ENCODE measurements at places on chromosomes 3 and 15. TPM values are rescaled to one million over a fixed set of nuclear protein-coding genes. Genes with fewer than 3 reads are reported as not detected.
A peak's percentile ranks its signal among the peaks of the same experiment; 100 is the strongest.

The ASB14 gene
- not detected for total RNA-seq

DNA sequence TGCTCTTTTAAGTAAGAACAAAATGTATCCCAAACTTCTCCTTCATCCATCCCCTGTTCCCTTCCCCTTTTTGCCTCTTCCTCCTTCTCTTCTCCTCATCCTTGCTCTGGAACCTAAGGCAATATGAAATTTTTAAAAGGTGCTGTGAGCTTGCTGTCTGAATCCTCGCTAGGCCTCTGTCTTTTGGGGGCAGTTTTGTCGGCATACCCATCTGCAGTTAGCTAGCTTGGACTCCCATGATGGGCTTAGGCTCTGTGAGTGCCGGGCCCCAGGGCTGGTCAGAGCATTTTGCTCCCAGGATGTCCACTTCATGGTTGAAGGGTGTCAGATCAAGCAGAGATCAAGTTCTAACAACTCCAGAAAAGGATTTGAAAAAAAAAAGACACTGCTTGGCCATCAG lies 18.6 kb downstream of the ZIC1 start:
- DNase-seq = no peak
- H3K36me3 ChIP-seq = peaks cover 4% of the 10 kb centered on the region
- H3K4me1 ChIP-seq = no peaks in the 10 kb centered on the region
- H3K27ac ChIP-seq = no peak overlapping the region

The THUMPD3 gene
- 55.9 TPM for total RNA-seq

- peaks cover 3% of the 10 kb centered on the region for H3K27me3 ChIP-seq
- H3K27ac ChIP-seq = no peak overlapping the region
- H3K4me1 ChIP-seq = no peaks in the 10 kb centered on the region
- no peak overlapping the region for H3K4me3 ChIP-seq
- no peaks in the 10 kb centered on the region for H3K36me3 ChIP-seq
- no peak for DNase-seq
These were observed 300.2 kb upstream of the SLCO3A1 start for GRCh38 chr15:91553196-91553854.

- H3K36me3 ChIP-seq = no peaks in the 10 kb centered on the region
- H3K4me3 ChIP-seq = peak within 1 kb of the TSS; percentile 94
- peaks cover 14% of the 10 kb centered on the region for H3K4me1 ChIP-seq
These were observed at the start of gene CCDC14 for GRCh38 chr3:123960781-123961507. CCDC14 (minus strand) TSS chr3:123961229; CDS start chr3:123961173, 56 bp downstream.

DNA sequence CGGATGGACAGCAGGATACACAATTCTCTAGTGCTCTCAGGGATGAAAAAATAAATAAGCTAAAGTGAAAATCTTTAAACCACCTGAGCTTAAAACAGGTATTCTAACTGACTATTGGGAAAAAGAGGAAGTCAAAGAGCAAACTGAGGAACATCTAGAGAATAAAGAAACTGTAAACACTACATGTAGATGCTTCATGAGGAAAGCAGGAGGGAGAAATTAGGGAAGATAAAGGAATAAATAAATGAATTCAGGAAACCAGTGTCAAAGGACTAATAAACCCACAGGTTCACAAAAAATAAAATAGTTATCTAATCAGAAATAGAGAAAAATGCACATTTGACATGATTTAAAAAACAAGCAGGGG lies 525 bp upstream of the MCCC1 start:
- no peak for DNase-seq
- no peaks in the 10 kb centered on the region for H3K27me3 ChIP-seq
- peak overlapping the region; percentile 86 for H3K27ac ChIP-seq
- H3K4me3 ChIP-seq = peak overlapping the region; percentile 90
- no peaks in the 10 kb centered on the region for H3K36me3 ChIP-seq
- peaks cover 26% of the 10 kb centered on the region for H3K4me1 ChIP-seq

The PIERCE2 gene
- total RNA-seq = not detected

The FGF7 gene
- not detected for total RNA-seq

GRCh38 chr3:138461246-138461645 lies 26.8 kb downstream of the ESYT3 start:
- no peaks in the 10 kb centered on the region for H3K27me3 ChIP-seq
- no peak overlapping the region for H3K4me3 ChIP-seq
- H3K4me1 ChIP-seq = no peaks in the 10 kb centered on the region
- no peak for DNase-seq

The OR5K2 gene
- not detected for total RNA-seq

The FAM3D gene
- total RNA-seq = not detected

DNA sequence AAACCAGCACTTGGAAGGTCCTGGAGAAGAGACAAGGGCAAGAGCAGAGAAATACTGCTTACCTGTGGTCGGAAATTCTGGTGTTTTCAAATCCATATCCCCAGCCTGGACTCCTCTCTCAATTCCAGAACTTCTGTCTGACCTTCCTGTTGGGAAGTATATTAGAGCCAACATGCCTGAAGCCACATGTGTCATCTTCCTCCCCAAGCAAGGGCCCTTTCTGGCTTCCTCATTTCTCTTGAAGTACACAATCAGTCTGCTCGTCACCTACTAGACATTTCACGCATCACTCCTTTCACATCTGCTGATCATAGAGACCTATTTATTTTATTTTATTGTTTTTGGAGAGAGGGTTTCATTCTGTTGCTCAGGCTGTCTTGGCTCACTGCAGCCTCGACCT lies 8.4 kb downstream of the PARP14 start:
- no peak for DNase-seq
- no peak overlapping the region for H3K27ac ChIP-seq
- H3K4me3 ChIP-seq = no peak overlapping the region
- no peaks in the 10 kb centered on the region for H3K27me3 ChIP-seq

DNA sequence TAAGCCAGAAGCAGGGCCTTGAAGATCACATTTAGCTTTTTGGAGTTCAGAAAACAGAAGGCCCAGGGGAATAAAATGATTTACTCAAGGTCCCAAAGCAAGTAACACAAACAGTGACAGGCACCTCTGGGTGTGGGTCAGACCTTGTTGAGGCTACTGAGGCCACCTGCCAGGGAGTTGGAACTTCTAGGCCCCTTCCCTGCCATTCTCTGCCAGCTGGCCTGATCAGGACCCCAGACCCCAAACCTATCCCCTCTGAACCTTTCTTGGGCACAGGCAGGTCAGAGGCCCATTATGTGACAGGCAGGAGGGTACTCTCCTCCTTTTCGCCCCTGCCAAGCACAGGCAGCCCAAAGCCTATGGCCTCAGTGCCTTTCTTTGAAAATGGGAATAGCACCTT lies 49.4 kb upstream of the ATP2B2 start:
- peaks cover 24% of the 10 kb centered on the region for H3K4me1 ChIP-seq
- H3K36me3 ChIP-seq = no peaks in the 10 kb centered on the region
- no peak overlapping the region for H3K27ac ChIP-seq
- DNase-seq = no peak
- H3K27me3 ChIP-seq = peaks cover 7% of the 10 kb centered on the region

The UROC1 gene
- total RNA-seq = not detected

- no peak for DNase-seq
- H3K4me3 ChIP-seq = no peak overlapping the region
- H3K4me1 ChIP-seq = no peaks in the 10 kb centered on the region
- no peak overlapping the region for H3K27ac ChIP-seq
- no peaks in the 10 kb centered on the region for H3K36me3 ChIP-seq
- H3K27me3 ChIP-seq = no peaks in the 10 kb centered on the region
These were observed 736.8 kb downstream of the DIPK2A start for GRCh38 chr3:144708437-144708836.

DNA sequence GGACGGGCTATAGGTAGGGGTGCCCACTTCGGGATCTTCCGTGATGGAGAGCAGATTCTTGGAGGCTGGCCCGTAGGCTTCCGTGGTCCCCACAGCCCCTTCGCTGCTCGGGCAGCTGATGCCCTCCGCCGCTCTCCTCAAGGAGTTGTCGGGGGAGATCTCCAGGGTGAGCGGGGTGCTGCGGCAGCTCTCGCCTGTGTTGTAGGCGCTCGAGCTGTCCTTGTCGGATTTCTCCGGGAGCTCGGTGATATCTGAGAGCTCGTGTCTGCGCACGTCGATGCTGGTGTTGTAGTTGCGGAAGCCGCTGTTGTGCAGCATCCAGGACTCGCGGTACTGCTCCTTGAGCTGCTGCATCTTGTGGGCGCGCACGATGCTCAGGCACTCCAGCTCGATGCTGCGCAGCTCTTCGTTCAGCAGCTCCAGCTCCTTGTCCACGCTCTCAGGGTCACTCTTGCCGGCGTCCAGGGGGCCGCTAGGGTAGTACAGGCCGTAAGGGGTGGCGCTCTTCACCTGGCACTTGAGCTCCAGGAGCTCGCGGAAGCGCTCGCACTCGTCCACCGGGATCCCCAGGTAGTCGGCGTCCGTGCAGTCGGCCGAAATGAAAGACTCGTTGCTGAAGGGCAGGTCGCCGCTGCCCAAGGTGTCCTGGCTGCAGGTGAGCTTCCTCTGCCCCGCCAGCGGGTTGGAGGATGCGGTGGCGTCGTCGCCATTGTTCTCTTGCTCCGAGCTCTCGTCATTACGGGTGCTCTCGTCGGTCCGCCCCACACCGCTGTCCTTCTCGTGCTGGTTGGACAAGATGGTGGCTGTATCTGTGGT lies 240.4 kb downstream of the PDZRN3 start:
- no peaks in the 10 kb centered on the region for H3K4me1 ChIP-seq
- H3K36me3 ChIP-seq = no peaks in the 10 kb centered on the region
- H3K4me3 ChIP-seq = no peak overlapping the region
- DNase-seq = no peak
- H3K27ac ChIP-seq = no peak overlapping the region
- H3K27me3 ChIP-seq = no peaks in the 10 kb centered on the region

DNA sequence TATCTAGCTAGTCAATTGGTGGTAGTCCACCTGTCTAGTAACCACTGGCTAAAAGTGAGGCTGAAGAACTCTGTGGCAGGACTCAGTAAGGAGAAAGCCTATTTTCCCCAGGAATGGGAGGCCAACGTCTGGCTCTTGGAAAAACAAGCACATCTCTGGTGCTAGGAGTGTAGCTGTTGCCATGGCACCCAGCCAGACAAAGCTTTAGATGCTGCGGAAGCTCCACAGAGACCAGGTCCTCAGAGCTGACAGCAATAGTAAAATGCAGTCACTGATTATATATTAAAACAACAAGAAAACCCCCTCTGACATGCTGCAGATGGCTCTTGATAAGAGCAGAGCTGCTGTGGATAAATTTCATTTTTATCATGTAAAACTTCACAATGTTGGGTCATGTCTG lies 124.9 kb upstream of the STRIT1 start:
- peaks cover 2% of the 10 kb centered on the region for H3K4me1 ChIP-seq
- H3K4me3 ChIP-seq = no peak overlapping the region
- H3K36me3 ChIP-seq = no peaks in the 10 kb centered on the region

GRCh38 chr15:59998950-59999611 lies 5.0 kb upstream of the FOXB1 start:
- no peak overlapping the region for H3K27ac ChIP-seq
- H3K27me3 ChIP-seq = peaks cover 84% of the 10 kb centered on the region
- H3K4me3 ChIP-seq = no peak overlapping the region
- peaks cover 37% of the 10 kb centered on the region for H3K4me1 ChIP-seq
- peaks cover 14% of the 10 kb centered on the region for H3K36me3 ChIP-seq
- no peak for DNase-seq

The RNF123 gene
- 67.9 TPM for total RNA-seq

GRCh38 chr3:76097589-76097969 lies 312.2 kb upstream of the ZNF717 start:
- no peak overlapping the region for H3K27ac ChIP-seq
- peaks cover 5% of the 10 kb centered on the region for H3K36me3 ChIP-seq
- no peak overlapping the region for H3K4me3 ChIP-seq
- H3K27me3 ChIP-seq = no peaks in the 10 kb centered on the region

DNA sequence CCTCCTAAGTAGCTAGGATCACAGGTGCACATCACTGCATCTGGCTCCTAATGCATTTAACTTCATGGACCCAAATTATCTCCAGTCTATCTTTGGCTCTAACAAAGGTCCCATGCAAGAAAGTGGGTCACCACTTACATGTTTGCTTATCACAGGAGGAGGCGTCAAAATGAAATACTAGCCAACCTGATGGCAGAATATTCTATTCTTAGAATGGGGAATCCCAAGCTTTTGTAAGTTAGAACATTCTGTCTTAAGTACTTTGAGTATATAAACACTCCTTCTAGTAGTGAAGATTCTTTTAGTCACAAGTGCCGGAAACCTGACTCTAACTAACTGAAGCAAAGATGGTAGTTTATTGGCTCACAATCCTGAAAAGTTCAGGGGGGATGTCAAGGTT lies 72.0 kb upstream of the ADAMTS9 start:
- H3K4me1 ChIP-seq = no peaks in the 10 kb centered on the region
- H3K4me3 ChIP-seq = no peak overlapping the region
- no peak for DNase-seq
- no peak overlapping the region for H3K27ac ChIP-seq

GRCh38 chr15:62913246-62913645 lies 129.3 kb upstream of the TPM1 start:
- peaks cover 22% of the 10 kb centered on the region for H3K27me3 ChIP-seq
- DNase-seq = no peak
- no peak overlapping the region for H3K27ac ChIP-seq
- no peak overlapping the region for H3K4me3 ChIP-seq

DNA sequence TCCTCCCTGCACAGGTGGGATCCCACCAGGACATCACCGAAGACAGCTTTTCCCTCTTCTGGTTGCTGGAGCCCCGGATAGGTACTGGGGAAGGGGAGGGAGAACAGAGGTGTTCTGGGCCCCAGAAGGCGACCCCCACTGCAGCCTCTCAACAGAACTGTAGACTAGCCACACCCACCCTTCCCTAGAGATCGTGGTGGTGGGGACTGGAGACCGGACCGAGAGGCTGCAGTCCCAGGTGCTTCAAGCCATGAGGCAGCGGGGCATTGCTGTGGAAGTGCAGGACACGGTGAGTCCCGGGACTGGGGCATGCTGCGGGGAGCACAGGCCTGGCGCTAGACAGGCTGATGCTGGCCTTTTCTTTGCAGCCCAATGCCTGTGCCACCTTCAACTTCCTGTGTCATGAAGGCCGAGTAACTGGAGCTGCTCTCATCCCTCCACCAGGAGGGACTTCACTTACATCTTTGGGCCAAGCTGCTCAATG lies 809 bp downstream of the NDUFAF3 start:
- H3K27me3 ChIP-seq = no peaks in the 10 kb centered on the region
- peak overlapping the region; percentile 86 for H3K27ac ChIP-seq
- peaks cover 36% of the 10 kb centered on the region for H3K4me1 ChIP-seq
- DNase-seq = no peak
- peak overlapping the region; percentile 93 for H3K4me3 ChIP-seq

DNA sequence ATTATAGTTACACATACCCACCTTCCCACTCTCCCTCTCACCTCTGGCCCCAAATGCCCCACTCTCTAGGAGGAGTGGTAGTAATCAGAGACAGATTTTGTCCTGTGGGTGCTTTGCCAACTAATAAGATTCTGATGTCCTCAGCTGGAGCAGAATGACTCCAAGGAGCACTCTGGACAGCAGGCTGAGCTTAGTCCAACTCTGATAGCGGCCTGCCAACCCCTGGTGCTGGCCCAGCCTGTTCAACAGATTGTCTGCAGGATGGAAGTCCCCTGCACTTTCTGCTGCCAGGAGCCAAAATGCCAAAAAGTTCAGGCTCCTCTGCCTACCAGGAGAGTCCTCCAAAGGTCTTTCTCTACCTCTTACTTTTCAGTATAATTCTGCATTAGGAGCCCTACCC lies 160.5 kb upstream of the UMPS start:
- DNase-seq = no peak
- H3K36me3 ChIP-seq = no peaks in the 10 kb centered on the region
- H3K27me3 ChIP-seq = peaks cover 7% of the 10 kb centered on the region
- no peaks in the 10 kb centered on the region for H3K4me1 ChIP-seq
- no peak overlapping the region for H3K4me3 ChIP-seq
- no peak overlapping the region for H3K27ac ChIP-seq

- H3K36me3 ChIP-seq = no peaks in the 10 kb centered on the region
- H3K4me1 ChIP-seq = peaks cover 16% of the 10 kb centered on the region
- H3K27me3 ChIP-seq = no peaks in the 10 kb centered on the region
- no peak overlapping the region for H3K27ac ChIP-seq
These were observed 38.9 kb upstream of the ATP10A start for GRCh38 chr15:25901811-25902605.
